ENCODE measurements at places on chromosomes 12 and 14.

DNA sequence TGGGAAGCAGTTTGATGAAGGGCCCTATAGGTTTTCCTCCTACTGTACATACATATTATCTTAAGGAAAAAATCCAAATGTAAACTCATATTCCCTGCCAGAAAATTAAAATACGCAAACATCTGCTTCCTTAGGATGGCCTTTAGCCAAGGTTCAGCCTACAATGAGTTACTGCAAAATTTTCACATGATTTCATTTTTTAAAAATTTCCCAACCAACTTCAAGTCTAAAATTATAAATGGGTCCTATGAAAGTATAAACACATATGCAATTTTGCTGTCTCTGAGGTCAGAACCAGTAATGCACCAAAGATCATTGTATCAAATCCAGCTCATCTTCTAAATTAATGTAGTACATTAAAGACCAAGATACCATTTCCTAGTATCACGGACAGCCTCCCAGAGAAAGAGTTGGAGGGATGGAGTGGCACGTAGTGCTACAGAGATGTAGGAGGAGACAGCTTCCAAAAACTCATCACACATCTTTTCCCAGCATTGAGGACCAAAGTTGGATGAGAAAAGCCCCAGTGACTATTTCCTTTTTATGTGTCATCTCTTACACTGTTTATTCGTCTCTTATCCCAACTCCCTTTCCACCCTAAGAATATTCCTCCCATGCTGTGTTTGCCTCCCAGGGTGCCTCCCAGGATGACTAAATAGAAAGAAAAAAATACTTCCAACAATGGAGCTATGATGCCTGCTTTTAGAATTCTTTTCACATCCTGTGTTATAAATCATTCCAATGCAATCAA lies 92.3 kb upstream of the SLCO1C1 start:
- peak; percentile 68 for DNase-seq

GRCh38 chr12:12508612-12509011 lies 54.1 kb downstream of the DUSP16 start:
- peak; percentile 80 for DNase-seq

DNA sequence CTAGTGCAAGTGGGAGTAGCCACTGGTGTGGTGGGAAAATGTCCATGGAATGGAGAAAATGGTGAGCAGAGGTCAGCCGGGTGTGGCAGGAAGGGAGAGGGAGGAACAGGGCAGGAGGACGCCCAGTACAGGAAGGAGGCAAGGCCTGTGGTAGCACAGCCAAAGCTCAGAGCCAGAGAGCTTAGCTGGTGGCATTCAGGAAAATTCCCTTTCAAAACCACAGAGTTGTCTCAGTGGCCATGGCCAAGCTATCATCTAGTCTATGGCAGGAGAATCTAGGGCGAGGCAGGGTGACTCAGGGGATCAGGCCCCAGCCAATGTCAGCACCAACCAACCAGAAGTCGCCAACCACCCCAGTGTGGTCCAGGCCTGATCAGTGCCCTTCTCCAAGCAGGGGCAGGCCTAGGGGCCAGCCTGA lies 67.7 kb upstream of the DDX11 start:
- peak; percentile 55 for DNase-seq

- no peak for DNase-seq
These were observed 24.3 kb downstream of the CEP170B start for GRCh38 chr14:104889375-104889757.

DNA sequence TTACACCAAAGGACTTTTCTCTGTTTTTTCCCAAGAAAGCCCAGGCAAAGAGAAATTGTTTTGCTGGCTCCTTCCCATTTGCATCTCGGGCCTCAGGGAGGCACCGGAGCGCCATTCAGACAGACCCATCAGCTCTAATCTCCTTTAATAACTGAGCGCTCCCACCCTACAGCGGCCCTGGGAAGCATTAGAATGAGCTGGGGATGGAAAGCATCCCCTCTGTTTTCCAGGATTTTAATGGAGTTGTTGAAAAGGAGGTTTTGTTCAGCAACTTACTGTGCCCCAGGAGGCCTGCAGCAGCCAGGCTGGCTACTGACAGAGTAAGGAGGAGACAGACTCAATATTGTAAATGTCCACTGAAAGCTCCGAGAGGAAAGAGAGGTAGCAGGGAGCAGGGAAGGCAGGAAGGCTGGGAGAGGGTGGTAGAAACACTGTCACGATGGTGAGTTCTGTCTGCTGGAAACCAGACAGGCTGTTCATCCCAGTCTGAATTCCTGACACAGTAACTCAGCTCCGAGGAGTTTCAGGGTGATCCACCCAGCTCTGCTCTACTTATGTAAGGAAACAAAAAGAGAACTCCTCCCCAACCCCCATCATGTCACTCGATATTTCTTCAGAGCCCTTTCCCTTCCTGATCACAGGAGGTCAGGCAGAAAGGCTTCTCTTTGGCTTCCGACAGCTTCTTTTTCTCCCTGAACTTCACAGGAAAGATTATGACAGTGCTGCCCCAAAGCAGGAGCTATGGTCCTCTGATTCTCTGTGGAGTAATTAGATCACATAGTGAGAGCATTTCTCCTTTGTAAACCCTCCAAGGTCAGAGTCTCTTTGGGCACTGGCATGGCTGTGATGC lies 62.5 kb upstream of the TMEM132D start:
- DNase-seq: no peak

DNA sequence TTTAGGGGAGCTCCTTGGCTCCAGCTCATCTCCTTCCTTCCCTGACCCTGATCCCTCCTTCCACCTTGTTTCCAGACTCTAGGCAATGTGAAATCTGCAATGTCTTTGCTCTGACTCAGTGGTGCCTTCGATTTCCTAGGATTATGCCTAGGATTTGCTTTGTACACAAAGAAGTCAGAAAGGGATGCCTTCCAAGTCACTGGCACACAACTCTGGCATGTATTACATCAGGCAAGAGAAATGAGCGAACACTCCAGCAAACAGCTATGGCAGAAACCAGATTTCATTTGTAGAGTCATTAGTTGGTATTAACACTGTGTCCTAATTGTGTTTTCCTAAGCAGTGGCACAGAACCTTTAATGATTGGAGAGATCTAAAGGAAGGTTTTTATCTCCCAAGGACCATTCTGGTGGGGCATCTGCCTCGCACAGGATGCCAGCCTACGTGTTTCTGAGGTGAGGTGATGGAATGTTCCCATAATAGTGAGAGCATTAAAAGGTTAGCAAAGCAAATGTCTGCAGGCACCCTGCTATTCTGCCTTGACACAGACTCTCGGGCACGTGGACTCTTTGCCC lies 84.9 kb downstream of the WSCD2 start:
- DNase-seq: no peak

GRCh38 chr12:41186026-41186425 lies 2.1 kb upstream of the PDZRN4 start:
- DNase-seq: peak; percentile 1

- no peak for DNase-seq
These were observed 223.9 kb downstream of the PTPRO start for GRCh38 chr12:15546102-15546701.

DNA sequence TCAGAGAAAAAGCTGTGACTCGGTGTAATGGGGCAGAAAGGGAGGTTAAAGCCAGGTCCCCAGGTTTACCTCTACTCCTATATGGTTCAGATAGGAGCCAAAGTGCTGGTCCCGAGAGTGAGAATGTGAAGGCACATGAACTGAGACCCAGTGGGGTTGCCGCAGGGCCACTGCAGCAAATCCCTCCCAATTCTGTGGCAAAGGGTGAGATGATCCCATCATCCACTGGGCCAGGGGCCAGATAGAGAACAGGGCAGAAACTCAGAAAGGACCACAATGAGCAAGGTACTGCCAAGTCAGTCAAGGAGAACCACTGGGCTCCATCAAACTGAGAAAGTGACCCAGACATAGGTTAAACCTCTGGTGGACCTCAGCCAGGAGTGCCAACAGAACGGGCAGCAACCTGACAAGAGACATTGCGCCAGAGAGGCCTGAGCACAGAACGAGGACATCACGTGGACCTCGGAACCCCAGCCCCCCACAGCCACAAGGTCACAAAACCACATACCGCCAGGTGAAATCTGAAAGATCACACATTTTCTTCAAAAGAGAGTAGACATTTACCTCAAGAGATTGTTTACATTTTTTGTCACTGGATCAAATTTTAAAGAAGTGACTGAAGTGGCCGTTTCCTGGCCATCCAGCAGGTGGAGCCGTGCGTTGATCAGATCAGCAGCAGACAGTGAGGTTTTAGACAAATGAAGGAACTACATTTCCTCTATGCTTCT lies 20.5 kb upstream of the ITPR2 start:
- DNase-seq: peak; percentile 55

GRCh38 chr14:100386121-100386520 lies 63.0 kb downstream of the SLC25A47 start:
- peak; percentile 24 for DNase-seq

- peak; percentile 22 for DNase-seq
These were observed 133.3 kb downstream of the MON2 start for GRCh38 chr12:62599854-62600437.

GRCh38 chr12:38919191-38919590 lies 13.8 kb upstream of the CPNE8 start:
- DNase-seq: peak; percentile 31

GRCh38 chr12:44148936-44149335 lies 313.1 kb downstream of the TMEM117 start:
- DNase-seq: no peak

DNA sequence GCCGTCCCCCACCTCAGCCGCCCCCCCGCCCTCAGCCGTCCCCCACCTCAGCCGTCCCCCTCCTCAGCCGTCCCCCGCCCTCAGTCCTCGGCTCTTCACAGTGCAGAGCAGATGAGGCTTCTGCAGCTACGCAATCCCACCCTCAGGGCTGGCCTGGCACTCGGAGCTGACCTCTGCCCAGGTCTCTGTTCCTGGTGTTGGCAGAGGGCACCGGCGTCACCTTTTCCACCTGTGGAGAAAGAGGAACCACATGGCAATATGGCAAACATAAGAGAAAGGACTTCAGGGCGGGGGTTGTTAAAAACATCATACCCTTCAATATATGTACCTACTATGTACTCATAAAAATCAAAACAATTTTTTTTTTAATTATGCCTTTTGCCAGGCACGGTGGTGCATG lies 45.8 kb downstream of the MLXIP start:
- no peak for DNase-seq

DNA sequence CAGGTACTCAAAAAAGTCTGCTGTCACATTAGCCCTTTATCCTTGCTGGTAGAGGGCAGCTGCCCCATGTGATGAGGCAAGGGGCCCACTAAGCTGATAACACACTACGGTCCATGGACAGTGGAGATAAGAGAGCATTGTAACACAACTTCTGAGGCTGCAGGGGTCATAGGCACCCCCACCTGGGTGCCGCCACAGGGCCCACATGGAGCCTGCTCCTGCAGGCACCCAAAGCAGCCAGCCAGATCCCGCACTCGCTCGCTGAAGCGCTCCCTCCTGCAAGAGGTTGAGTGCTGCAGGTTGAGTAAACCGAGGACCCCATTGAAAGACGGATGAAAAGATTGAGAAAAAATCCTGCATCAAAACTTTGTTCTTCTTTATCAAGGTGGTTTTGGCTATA lies 566.3 kb upstream of the NOVA1 start:
- no peak for DNase-seq

- DNase-seq: no peak
These were observed 54.3 kb upstream of the RIN3 start for GRCh38 chr14:92459030-92459949.

GRCh38 chr12:1798641-1799020 lies 21.7 kb upstream of the LRTM2 start:
- DNase-seq: no peak

- no peak for DNase-seq
These were observed 174.8 kb downstream of the EFCAB11 start for GRCh38 chr14:89779707-89780106.

DNA sequence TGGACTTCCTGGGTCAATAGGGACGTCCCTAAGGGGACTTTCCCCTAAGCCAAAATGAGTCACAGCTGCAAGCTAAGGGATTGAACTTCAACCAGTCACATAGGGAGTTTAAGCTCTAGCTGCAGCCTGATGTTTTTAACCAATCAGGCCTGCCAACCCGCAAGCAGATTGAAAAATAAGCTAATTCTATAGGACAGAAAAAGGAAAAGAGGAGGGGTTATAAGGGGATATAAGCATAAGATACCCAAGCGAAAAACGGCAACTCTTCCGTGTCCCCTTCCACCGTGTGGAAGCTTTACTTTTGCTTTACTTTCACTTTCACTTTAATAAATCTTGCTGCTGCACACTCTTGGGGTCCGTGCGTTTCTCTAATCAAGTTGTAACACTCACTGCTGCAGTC lies 24.4 kb downstream of the ATP23 start:
- no peak for DNase-seq

GRCh38 chr12:40701756-40702155 lies 9.5 kb downstream of the CNTN1 start:
- no peak for DNase-seq

- DNase-seq: no peak
These were observed 13.9 kb downstream of the PDZRN4 start for GRCh38 chr12:41202051-41202450.

GRCh38 chr12:18476861-18477260 lies 215.5 kb downstream of the PIK3C2G start:
- DNase-seq: no peak

- DNase-seq: no peak
These were observed 15.8 kb downstream of the KRT2 start for GRCh38 chr12:52636189-52636588.

- DNase-seq: no peak
These were observed 121.2 kb downstream of the GPR135 start for GRCh38 chr14:59344016-59344415.

- no peak for DNase-seq
These were observed at the start of gene C14orf180 for GRCh38 chr14:104579507-104579906. C14orf180 (plus strand) TSS chr14:104579764; CDS start chr14:104586431, 6,667 bp downstream.

DNA sequence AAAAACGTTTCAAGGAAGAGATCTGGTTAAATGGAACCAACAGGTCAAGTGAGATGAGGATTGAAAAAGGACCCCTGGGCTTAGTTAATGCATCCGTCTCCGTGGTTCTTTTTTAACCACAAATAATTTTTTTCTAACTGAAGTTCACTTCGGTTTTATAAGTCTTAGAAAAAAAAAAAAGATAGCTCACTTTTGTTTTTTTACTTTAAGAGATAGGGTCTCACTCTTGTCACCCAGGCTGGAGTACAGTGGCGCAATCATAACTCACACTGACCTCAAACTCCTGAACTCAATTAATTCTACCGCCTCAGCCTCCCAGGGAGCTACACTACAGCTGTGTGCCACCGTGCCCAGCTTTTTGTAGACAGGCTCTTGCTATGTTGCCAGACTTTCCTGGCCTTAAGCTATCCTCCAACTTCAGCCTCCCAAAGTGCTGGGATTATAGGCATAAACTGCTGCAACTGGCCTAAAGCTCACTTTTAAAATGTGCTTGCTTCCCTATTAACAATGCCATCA lies 11.8 kb downstream of the HNRNPC start:
- DNase-seq: no peak

- DNase-seq: no peak
These were observed 30.2 kb upstream of the NPAS3 start for GRCh38 chr14:32908196-32909084.
